ENCODE measurements at places on chromosomes 4 and X.

DNA sequence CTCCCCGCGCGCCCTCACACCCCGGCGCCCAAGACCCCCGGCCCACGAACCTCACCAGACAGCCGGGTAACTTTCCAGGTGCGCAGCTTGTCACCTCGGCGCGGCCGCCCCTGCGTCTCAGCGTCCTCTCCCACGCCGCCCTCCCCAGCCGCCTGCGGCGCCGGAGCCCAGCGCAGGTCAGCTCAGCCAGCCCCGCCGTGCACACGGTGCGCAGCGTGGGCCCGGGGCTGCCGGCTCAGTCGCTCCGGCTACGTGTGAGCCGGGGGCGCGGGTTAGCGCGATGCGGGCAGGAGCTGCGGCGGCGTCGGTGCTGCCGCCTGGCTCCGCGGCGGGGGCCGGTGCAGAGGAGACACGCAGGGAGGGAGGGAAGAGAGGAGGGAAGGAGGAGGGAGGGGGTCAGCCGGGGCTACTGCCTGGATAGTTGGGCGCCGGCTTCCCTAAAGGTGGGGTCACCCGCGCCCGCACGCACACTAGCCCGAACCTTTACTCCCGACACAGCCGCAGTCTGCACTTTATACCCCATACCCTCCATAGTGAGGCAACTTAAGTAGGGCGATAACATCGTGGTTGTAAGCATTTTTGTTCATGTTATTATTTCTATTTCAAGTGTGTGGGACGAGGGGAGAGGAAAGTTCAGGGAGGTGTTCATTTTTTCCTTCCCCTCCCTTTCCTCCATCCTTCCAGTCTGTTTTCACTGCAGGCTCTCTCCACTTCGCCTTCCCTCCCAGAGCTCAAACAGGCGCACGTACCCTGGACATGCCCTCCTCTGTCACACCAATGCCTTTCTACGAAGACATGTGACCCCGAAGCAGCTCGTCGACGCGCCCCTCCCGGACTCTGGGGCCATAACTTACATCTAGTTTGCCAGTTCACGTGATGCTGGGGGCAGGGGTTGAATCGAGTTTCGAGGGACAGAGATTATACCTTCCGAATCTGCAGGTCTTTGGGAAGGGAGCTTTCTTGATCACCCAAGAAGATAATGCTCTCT is at the start of gene PRKG2:
Gene PRKG2, minus strand, starts transcription at position 342 of the 988 bp plus-strand sequence. CDS start 10,175 bp downstream, outside the sequence.
- DNase-seq, result no peak

GRCh38 chr4:100286636-100287035 is 96.4 kb upstream of the DDIT4L start:
- DNase-seq, result no peak

DNA sequence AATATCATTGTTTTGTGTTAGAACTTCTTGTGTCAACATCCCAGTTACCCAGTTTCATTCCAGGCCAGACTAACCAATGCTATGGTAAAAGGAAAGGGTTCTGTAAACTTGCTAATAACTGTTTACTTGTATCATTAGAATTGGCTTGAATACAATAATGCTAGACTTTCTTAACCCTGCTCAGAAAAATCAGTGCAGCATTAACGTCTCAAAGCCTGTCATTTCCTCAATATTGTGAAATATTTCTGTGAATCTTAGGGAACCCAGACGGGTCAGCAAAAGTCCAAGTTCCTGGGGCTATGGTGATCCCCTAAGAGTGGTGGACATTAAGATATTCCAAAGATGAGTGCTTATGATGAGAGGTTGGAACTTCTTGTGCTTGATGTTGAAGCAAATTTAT is 541.2 kb upstream of the MAGEB18 start:
- DNase-seq, result no peak

DNA sequence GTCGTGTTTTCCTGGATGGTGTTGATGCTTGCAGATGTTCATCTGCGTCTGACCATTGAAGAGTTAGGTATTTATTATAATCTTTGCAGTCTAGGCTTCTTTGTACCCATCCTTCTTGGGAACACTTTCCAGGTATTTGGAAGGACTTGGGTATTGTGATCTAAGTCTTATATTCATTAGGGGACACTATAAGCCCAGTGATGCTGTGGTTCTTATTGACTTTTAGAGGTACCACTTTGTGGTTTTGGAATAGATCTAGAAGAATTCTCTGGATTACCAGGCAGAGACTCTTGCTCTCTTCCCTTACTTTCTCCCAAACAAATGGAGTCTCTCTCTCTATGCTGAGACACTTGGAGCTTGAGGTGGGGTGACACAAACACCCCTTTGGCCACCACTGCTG is 41.6 kb downstream of the AFM start:
- DNase-seq, result no peak

DNA sequence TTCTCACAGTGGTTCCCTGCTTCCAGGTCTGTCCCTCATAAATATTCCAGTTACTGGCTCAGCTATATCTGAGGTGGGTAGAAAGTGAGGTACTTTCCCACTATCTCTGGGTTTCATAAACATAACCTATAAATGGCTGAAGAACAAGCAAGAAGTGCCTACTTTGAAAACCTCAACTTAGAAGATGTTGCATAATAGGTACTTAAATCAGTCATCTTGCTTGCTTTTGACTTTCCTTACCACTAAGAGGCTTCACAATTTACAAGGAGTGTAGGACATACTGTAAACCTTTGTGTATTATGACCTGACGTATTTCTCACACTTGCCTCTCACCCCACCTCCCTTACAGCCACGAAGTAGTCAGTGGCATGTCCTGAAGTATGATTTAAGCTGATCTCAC is 145.9 kb downstream of the PCDH19 start:
- no peak for DNase-seq

DNA sequence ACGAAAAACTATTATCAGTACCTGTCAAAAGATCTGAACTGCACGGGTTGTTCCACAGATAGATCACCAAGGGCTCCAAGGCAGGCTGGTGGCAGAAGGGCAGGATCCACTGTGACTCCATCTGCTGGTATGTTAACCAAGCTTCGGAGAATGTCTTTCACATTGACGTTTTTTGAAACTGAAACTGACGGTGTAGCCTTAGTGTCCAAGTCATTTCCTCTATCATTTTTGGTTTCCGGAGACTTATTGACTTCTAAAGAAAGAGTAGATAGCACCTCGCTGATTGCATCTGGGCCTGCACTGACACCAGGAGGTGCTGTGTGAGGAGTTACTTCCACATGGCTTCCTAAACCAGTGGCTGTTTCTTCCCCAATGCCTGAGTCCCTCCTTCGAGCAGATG is 186.9 kb downstream of the LRBA start:
- DNase-seq, result no peak

DNA sequence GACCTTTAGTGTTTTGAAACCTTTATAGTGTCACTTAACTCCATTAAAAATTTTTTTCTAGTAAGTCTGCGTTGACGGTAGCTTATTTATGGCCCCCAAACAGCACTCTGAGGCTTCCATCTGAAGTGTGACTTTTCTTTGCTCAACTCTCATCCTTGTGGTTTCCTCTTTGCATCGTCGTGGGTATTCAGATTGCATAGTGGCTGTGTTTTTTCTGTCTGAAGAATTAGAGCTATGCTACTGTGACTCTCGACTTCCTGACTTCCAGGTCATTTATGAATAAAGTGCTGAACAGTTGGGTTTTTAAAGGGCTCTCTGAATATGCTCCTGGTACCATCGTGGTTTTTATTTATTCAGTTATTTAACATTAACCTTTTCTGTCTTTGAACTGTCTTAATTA is 44.9 kb downstream of the JADE1 start:
- DNase-seq, result peak; percentile 13

DNA sequence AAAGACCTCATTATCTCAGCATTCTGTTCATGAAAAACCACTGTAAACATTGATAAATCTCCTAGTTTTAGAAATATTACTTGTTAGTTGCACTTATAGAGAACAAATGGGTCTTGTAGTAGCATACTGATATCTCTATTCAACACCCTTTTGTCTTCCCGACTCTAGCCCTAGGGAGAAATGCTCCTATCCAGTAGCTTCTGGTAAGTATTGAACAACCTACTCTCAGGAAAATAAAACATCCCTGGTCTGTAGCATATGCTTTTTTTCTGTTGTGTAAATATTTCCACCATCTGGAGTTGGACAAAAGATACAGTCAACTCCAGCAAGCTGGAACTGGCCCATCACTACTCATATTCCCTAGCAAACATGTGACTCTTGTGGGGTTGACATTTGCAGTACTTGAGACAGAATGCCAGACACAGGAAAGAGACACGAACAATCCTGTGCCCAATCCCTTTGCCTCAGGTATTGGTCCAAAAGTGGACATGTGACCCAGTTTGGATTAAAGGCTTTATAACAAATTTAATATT is 188.2 kb downstream of the GC start:
- no peak for DNase-seq

DNA sequence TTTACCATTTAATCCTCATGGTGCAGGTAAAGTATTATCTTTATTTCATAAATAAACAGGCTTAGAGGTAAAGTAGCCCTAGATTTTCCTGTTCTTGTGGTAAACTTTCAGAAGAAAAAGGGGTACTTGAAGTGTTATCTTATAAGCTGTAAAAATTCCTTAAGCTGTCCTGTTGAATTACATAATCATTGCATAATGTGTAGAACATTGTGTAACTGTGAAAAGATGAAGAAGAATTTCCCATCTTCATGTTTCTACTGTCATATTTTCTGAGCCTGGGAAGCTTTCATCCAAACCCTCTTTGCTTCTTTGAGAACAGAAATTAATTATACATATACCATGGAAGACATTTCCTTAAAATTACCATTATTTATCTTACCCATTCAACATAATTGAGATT is 90.5 kb downstream of the ELOVL6 start:
- no peak for DNase-seq

All from KG1 (cell line).